Stimulated activated naive CD4-positive, alpha-beta T cell (primary cell): ENCODE measurements at places on chromosomes 2 and 18.
A peak's percentile ranks its signal among the peaks of the same experiment; 100 is the strongest.

DNA sequence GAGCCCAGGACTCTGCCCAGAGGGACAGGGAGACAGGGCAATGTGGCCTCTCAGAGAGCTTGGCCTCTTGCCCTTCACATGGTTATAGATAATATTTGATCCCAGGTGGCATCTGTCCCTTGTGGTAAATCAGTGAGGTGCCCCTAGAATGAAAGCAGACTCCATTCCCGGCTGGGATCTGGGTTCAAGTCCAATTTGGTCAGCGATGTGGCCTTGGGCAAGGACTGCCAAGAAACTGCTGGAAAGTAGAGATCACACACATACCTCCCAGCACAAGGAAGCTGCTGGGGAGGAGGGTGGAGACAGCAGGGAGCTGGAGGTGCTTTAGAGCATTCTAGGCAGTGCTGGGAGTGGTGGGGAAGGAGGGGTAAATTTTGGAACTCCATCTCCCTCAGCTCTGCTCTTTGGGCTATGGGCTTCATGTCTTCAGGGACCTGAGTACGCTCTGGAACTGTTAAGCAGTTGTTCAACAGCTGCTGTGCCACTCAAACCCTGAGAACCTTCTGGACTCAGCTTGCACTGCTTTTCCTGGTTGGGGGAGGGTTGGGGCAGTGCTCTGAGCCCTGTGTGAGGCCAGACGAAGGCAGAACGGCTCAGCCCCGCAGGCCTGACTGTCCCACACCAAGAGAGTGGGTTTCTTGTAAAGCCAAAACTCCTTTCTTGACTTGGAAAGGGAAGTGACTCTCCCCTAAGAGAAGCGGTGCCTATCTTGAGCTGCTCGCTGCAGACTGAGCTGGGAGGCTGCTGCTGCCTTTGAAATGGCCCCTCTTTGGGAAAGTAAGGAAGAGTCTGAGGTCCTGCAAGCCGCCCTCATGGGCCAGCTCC, 23.0 kb downstream of the INPP5D start:
- no peak for DNase-seq

DNA sequence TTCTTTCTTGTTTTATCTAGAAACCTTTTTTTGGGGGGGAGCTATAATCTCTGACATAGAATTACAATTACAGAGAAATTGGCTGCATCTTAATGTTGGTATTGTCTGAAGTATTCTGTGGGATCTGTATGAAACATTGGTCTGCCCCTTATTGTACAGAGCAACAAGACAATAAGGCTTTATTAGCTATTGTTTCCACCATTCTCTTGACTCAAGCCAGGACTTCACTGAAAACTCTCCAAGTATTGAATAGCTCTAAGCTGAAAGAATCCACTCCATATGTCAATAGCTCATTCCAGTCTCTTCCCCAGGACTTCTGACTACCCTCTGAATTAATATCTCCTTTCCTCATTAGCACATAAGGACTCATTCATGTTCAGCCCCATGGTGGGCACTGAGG, 77.8 kb downstream of the RHBDD1 start:
- no peak for DNase-seq

- DNase-seq: no peak
Measured at GRCh38 chr18:54440292-54440691, 82.6 kb downstream of the C18orf54 start.

DNA sequence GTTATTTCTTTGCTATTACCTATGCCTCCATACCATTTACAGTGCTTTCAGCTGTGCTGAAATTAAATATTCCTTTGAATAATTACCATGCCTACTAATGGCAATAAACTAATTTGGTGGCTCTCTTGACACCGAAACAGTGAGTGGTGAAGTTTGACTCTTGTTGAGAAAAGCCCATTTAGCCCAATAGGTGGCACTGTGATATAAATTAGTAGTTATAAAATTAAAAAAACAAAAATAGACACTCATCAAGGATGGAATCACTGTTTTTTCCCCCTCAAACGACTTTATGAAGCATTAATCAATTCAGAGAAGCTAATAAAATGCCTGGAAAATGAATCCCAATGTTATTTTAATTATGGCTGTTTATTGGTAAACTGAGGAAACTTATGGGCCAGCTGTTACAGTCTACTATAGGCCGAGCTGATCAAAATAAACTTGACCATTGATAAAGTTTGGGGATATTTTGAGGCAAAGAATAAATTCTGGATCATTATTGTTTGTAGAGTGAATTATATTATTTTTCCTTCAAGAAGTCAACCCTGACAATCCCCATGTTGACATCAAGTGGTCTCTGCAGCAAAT, 339.6 kb downstream of the TRIB2 start:
- no peak for DNase-seq

DNA sequence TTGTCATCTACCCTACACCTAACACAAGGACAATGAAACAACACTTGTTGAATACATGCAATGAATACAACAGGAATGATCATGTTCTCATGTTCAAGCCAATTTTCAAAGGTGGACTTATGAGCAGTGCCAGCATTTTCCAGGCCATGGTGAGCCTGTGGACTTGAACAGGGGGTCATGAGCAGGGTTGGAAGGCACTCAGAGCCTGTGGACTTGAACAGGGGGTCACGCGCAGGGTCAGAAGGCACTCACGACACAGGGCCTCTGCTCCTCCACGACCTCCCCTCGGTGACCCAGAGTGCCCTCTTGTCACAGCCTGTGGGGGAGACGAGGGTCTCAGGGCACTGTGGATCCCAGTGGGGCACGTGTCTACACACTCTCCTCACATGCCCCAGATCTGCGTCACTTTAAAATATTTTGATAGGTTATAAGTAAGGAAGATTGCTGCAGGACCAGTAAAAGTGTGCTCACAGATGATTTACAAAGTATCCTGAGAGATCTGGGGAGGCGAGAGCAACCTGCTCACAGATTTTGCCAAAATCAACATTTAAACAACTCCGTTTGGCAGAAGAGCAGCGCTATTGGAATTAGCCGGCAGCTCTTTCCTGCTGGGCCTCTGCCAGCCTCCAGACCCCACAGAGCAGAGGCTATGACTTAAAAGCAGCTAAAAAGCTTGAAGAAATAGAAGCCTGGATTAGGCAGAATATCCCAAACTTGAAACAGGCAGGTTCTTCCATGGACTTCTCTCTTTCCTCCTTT, 121.9 kb downstream of the TMEM18 start:
- no peak for DNase-seq

DNA sequence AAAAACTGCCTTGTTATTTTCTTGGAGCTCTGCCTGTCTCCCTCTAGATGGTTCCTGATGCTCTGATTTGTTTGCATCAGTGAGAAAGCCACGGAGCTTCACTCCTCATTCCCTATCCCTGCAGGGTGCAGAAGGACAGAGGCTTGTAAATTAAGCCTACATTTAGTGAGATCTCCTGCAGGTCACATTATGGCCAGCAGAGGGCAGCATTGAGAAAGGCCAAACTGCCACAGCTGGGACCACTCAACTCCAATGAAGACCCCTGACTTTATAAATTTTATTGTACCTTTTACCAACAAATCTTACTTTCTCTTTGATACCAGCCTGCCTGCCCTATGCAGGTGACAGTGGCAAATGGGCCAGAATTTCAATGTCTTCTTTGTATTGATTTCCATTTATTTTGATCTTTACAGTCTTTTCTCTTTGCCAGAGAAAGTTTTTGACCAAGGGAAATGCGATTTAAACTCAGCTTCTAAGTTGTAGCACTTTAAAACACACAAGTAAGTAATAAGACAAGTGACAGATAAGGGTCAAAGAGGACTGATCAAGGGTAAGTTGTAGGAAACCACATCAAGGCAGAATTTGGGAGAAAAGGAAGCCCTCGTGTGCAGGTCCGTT, 1029.1 kb upstream of the KLHL29 start:
- peak; percentile 9 for DNase-seq
